ENCODE measurements at places on chromosomes 5 and 9.

GRCh38 chr5:158634714-158635113 lies 465.0 kb downstream of the EBF1 start:
- DNase-seq = peak; percentile 49

- no peak for DNase-seq
These were observed 1898.1 kb upstream of the NUDT12 start for GRCh38 chr5:105460721-105461120.

- no peak for DNase-seq
These were observed 45.6 kb upstream of the TRIM32 start for GRCh38 chr9:116641292-116642059.

- no peak for DNase-seq
These were observed 3.7 kb downstream of the CNTLN start for GRCh38 chr9:17138503-17138902.

DNA sequence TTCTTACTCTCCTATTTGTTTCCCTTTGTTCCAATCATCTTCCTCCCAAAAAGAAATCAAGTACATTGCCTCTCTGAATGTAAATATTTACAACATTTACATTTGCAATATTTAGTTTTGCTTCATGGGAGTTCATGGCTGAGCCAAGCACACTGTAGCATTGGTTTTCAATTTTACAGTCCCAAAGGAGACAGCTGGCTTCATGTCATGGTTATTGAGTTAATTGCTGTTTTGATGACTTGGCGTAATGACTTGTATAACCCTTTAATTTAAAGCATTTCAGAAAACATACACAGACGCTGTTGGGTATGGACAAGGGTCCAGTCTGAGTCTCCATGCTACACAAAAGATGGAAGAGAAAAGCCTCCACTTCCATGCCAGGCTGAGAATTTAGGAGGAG lies 25.6 kb upstream of the VLDLR start:
- no peak for DNase-seq

DNA sequence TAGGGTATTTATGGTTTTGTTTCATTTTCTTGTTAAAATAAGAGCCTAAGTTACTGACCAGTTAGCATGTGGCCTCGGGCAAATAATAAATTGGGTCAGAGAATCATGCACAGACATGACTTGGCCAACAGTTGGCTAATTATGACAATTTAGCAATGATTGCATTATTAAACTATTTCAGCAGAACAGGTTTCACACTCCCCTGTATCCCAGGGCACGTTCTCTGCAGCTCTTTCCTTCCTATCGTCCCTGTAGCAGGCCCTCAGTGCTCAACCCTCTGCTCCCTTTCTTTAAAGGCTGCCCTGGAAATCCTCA lies 167.9 kb downstream of the TSSK1B start:
- no peak for DNase-seq

DNA sequence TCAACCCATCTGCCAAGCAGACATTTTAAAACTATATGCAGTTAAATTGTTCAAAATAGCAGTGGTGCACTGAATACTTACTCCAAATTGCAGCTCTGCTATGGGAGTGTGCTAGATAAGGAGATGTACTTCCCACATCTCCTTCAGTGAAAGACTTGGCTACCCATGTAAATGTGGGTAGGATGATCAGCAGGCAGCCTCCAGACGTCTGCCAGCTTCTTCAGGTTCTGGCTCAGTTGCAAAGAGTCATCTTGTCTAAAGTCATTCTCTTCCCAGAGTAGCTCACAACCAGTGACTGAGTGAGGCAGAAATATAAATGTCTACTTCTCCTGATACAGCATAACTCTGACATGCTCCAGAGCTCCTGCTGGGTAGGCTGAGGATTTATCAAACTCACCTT lies 1050.0 kb upstream of the CDH10 start:
- DNase-seq = no peak

DNA sequence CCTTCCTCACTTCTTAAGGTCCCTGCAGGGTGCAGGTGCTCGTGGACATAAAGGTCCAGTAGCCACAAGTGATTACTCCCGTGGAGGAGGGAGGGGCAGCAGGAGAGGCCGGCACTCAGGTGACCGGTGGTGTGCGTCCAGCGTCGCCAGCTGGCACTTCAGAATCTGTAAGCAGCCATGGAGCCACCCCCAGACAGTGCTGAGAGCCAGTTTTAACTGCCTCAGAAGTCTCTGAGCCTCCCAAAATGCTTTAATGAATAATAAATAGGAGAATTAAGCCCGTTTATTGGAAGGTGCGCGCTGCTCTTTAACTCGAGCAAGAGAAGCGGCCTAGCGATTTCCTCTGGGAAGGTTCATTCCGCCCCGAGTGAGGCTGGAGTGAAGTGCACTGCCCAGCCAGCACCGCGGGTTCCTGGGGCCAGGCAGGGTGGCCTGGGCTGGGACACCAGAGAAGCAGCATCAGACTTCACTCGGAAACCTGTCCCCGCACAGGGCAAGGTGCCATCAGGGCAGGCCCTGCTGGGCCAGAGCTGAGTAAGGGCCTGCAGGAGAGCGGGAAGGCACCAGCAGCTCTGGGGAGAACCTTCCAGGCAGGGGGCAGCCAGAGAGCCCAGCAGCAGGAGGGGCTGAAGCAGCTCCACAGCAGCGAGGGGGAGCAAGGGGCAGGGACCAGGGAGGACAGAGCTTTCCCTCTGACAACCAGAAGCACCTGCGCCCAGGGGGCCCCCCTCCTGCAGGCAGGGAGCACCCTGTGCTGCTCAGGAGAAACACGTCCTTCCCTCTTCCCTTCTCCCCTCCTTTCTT lies 61.2 kb downstream of the VAV2 start:
- no peak for DNase-seq

DNA sequence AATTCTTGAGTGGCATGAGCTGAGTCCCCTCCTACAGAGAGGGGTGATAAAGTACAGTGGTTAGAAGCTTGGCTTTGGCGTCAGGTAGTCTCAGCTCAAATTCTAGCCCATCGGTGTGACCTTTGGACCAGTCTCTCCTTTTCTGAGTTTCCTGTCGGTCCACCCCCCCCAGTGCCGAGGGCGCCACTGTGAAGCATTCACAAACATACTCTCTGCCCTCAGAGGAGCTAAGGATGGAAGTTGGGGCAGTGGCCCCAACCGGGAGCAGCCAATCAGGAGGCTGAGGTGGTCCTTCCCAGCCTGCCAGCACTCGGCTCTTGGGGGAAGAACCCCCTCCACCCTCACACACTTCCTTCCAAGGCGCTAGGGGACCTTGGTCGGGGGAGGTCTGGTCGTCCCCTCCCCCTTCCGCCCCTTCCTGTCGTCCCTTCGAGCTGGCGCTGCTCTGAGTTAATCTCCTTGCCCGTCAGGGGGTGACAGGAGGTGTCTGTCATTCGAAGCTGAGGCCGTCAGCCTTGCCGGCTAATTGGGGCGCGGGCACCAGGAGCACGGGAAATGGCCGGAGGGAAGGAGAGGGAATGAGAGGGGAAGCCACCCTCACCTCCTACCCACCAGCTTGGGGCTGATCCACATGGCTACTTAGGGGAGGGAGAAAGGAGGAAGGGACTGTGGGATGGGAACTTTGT lies 53.0 kb downstream of the CXXC5 start:
- DNase-seq = no peak

DNA sequence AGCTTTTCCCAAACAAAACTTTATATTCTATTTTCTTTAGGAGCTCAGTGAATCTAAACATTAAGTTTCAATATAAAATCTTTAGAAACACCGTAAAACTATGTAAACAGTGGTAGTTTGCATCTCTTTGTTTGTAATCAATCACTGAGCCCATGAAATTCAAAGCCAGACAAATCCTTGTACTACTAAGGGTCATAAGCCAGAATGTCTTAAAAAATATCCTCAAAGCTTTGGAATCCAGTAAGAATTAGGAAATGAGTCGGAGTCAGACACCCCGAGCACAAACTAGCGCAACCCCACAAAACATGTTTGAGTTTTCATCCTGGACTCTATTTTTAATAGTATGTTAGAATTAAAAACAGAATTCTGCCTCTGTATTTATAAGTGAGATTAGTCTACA lies 153.8 kb downstream of the HSPA4 start:
- no peak for DNase-seq

GRCh38 chr5:124253203-124253810 lies 493.1 kb downstream of the ZNF608 start:
- no peak for DNase-seq

GRCh38 chr5:136374003-136374402 lies 8.7 kb upstream of the TRPC7 start:
- DNase-seq = peak; percentile 51

DNA sequence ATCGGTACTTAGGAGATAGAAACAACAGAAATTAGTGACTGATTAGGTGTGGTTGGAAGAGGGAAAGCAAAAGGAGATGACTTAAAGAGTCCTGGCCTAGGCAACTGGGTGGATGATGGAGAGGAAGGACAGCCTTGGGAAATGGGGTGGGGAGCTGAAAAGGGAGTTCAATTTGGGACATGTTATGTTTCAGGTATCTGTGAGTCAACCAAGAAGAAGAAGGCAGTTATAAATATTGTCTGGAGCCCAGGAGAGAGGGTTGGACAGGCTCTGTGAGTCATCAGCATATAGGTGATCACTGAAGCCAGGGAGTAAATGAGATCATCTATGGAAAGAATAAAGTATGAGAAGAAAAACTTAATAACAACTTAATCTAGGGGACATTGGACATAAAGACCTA lies 357.7 kb downstream of the NPR3 start:
- DNase-seq = no peak

DNA sequence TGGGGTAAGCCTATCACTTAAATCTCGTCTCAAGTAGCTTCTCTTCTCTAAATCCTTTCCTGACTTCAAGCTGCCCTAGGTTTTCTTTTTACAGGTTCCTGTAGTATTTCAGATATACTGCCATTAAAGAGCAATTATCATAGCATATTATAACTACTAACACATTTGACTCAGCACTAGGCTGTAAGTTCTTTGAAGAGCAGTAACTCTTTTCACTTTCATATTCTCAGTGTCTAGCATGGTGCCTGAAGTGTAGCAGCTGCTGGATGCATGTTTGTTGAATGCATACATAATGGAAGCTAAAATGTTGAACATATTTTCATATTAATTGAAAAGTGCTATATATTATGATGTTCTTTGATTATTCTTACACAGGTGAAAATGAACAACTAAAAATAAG lies 22.5 kb downstream of the CCDC152 start:
- DNase-seq = no peak

DNA sequence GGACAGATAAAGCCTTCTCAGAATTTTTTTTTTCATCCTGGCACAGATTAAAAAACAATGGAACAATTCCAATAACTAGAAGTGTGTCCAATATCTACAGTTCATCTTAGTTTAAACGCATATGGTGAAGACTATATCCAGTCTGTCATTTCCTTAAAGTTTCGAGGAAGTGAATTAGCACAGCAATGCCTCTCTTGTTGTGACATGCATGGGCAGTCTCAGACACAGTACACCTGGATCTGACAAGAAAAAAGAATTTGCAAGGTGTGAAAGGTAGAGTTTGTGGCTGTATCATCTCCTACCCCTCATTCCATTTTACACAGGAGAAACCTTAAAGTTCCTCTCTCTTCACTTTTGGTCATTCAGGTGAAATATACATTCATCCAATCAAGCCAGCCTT lies 100.6 kb upstream of the ADAMTS19 start:
- no peak for DNase-seq

DNA sequence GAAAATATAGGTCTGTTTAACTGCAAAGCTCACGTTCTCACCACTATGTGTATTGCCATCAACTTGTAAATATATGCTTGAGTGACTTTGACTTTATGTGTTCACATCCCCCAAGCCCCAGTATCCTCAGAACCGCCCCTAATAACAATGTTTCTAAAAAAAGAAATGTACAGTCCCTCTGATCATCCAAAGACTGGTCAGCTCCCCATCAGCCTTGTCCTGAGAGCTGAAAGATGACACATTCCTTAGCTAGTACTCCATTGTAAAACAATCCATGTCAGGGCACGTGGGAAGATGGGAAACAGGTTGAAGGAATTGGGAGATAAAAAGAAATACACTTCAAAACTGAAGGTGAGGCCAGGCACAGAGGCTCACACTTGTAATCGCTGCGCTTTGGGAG lies 279.4 kb upstream of the WWC1 start:
- DNase-seq = peak; percentile 26

- no peak for DNase-seq
These were observed 4.2 kb downstream of the ITGA2 start for GRCh38 chr5:52993367-52993766.

GRCh38 chr9:20651939-20652338 lies 29.6 kb upstream of the MLLT3 start:
- no peak for DNase-seq

GRCh38 chr9:77892955-77893514 lies 138.6 kb downstream of the GNAQ start:
- no peak for DNase-seq

DNA sequence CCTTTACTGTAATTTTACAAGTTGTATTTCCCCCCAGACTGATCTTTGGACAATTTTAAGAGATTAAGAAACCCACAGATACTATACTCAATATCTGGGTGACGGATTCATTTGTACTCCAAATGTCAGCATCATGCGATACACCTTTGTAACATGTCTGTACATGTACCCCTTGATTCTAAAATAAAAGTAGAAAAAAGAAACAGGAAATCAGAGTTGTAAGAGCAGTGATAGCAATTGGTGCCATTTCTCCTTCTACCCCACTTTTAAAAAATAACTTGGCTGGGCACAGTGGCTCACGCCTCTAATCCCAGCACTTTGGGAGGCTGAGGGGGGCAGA lies 116.9 kb downstream of the FGF1 start:
- no peak for DNase-seq

- DNase-seq = no peak
These were observed 197.0 kb downstream of the AOPEP start for GRCh38 chr9:94923326-94924089.

DNA sequence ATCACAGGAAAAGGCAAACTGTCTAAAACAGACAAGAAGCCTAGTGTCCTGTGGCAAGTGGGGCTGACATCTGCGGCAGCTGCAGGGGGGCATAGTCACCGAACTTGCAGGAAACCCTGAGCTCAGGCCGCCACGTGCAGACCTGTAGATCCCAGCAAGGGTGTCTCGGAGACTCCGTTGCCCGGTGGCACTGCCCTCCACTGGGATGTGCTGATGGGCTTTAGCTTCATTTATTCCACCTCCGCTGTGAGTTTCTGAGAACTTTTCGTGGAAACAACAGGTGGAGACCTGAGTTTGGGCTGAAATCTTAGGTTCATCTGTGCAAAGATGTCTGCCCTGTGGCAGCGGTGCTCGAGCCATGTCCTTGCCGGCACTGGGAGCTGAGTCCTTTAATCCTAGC lies 22.1 kb downstream of the CEP72 start:
- DNase-seq = no peak

DNA sequence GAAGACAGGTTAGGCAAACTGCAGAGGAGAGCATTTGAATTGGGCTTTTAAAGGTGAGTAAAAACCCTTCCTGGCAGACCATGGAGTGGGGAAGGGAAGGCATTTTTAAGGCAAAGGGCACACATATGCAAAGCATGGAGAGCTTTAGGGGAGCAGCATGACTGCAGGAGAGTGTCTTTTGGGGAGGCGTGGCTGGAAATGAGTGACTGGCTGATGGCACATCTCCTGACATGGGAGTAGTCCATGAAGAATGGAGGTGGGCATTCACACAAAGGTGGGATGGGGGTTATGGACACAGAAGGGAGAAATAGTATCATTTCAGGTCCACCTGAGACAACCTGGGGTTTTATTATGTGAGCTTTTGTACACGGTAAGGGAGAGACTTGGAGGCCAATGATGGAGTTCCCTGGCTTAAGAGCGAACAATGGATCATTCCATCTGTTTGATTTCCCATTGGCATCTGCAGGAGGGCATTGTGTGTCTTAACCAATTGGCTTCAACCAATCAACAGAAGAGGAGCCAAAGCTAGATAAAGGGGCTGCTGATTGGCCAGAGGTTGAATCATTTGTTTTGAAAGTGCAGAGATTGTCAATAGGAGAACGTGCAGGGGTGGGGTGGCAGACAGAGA lies 2.1 kb downstream of the NSG2 start:
- DNase-seq = no peak

Measured in fibroblast of skin of back (primary cell).